ENCODE measurements at places on chromosomes 6 and 20.

GRCh38 chr6:128516514-128516898 lies 3.9 kb downstream of the PTPRK start:
- DNase-seq: no peak

- no peak for DNase-seq
Measured at GRCh38 chr6:131792091-131792496, 15.7 kb upstream of the ENPP1 start.

DNA sequence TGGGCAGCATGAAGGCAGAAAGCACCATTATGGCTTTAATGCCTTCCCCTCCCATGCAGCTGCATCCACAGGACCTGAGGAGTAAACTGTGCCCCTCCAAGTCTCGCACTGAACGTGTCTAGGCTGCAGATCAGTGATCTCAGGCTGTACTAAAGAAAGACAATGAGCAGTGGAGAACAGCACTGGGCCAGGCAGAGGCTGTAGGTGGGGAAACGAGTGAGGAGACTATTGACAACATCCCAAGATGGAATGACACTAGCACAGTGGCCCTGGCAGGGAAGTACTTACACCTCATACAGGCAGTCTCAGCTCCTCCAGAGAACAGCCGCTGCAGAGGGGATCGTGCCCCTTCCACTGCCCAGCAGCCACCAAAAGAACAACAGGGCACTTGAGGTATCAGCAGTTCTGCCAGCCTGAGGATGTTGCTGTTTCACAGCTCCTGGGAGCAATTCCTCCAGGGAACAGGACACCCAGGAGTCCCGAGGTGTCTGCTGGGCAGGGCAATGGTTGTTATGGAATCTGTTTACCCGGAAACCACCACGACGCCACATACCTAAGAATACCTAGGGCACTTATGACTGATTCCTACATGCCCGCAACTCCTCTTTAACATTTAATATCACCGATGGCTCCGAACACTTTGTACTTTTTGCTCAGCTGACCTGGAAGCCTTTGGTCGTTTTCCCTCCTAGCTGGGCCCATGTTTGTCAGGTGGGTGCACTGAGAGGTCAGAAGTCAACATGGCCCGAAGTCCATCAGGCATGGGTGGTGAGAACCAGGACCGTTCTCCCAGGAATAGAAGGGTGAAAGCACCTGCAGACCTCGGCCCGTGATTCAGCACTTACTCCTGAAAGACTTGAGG lies 79.1 kb downstream of the SLC22A23 start:
- no peak for DNase-seq

GRCh38 chr20:62010551-62011402 lies 54.9 kb downstream of the TAF4 start:
- DNase-seq: peak; percentile 50

- DNase-seq: no peak
Measured at GRCh38 chr20:38311491-38311890, 7.5 kb downstream of the BPI start.

DNA sequence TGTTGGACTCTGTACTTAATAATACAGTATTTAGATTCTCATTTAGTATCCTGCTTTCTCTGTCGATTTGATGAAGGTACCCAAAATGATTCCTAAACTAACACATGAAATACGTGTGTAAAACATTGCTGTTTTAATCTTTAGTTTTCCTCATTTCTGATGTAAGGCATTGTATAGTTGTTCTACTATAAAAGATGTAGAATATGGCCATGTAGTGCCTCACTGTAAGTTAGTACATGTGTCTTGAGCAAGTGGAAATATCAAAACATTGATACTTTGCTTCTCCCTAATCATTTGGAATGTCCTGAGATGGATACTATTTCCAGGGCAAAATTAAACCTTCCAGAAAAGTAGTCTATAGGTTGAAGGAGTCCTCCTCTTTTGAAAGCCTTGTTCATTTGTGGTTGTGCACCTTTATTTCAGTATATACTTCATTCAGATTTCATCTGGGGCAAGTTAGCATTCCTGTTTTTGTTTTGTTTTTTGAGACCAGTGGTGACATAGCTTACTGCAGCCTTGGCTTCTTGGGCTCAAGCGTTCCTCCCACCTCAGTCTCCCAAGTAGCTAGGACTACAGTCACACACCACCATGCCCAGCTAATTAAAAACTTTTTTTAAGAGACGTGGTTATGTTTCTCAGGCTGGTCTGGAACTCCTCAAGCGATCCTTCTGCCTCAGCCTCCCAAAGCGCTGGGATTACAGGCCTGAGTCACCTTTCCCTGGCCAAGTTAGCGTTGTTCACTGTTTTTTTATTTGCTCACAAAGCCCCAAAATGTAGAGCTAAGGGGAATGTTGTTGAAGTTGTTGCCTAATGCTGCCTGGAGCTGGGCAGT lies 11.6 kb downstream of the SRSF3 start:
- no peak for DNase-seq

Measured in CD4-positive, alpha-beta T cell treated with Interferon gamma for 1 hour (primary cell).